ENCODE measurements at places on chromosomes 13 and 19. TPM values are rescaled to one million over a fixed set of nuclear protein-coding genes. Genes with fewer than 3 reads are reported as not detected.

The ATP13A1 gene
- 18.8 TPM for total RNA-seq

The ZNF428 gene
- 22.1 TPM for total RNA-seq

The DMKN gene
- total RNA-seq: 1.7 TPM

The FFAR3 gene
- not detected for total RNA-seq

GRCh38 chr19:49502866-49503581 lies 6.8 kb downstream of the RPS11 start:
- H3K36me3 ChIP-seq: peaks cover 10% of the 10 kb centered on the region
- H3K4me3 ChIP-seq: no peak overlapping the region
- no peak for DNase-seq
- H3K4me1 ChIP-seq: no peaks in the 10 kb centered on the region
- no peak overlapping the region for H3K27ac ChIP-seq

DNA sequence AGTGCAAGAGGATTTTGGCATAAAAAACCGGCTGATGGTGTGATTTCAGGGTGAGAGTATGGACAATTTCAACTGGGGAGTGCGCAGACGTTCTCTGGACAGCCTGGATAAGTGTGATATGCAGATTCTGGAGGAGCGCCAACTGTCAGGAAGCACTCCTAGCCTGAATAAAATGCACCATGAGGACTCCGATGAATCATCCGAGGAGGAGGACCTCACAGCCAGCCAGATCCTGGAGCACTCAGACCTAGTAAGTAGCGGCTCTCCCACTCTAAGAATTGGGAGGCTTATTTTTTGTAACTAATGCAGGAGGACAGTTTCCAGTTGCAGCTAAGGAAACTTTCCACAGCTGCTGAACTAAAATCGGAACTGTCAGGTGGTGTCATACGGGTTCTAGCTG lies 53.6 kb downstream of the ZAR1L start:
- peaks cover 3% of the 10 kb centered on the region for H3K4me1 ChIP-seq
- peaks cover 8% of the 10 kb centered on the region for H3K36me3 ChIP-seq
- no peak for DNase-seq
- no peaks in the 10 kb centered on the region for H3K27me3 ChIP-seq

GRCh38 chr13:111922086-111922485 lies 144.9 kb upstream of the SOX1 start:
- peaks cover 5% of the 10 kb centered on the region for H3K27me3 ChIP-seq
- no peak overlapping the region for H3K27ac ChIP-seq
- H3K4me3 ChIP-seq: no peak overlapping the region
- H3K4me1 ChIP-seq: no peaks in the 10 kb centered on the region

DNA sequence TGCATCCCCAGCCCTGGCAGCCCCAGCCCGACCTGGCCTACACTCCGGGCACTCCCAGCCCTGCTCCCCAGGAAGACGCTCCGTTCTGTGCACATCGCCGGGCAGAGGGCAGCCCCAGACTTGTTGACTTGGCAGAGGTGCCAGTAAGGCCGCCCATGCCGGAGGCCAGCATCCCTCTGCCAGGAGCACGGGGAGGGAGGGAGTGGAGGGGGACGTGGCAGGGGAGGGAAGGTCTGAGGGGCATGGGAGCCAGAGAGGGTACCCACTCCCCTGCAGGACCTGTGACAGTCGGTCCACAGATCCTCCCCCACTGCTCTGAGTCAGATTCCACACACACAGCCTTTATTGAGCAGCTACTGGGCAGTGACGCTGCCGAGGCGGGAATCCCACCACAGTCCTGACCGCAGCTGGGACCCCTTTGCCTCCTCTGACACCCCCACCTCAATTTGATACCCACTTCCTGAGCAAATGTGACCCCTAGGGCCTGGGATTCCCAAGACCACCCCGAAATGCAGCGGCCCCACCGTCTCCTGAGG lies 1.9 kb upstream of the NKPD1 start:
- no peak overlapping the region for H3K27ac ChIP-seq
- H3K36me3 ChIP-seq: no peaks in the 10 kb centered on the region
- H3K27me3 ChIP-seq: no peaks in the 10 kb centered on the region

DNA sequence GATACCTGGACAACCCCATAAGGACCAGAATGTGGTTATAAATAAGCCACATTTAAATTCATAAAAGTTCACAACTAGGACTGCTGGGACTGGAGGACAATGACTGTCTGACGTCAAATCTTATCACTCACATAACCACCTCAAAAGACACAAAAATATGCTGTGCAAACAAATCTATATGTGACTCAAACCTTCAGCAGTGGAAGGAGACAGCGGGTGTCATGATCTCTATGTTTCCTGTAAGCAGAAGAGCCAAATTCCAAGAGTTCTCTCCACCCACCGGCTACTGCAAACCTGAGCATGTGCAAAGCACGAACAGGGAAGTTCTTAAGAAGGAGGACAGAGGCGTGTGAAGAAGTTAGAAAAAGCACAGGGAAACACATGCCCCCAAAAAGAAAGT lies 113.2 kb downstream of the MYCBP2 start:
- no peak for DNase-seq
- peaks cover 30% of the 10 kb centered on the region for H3K36me3 ChIP-seq
- no peak overlapping the region for H3K4me3 ChIP-seq

DNA sequence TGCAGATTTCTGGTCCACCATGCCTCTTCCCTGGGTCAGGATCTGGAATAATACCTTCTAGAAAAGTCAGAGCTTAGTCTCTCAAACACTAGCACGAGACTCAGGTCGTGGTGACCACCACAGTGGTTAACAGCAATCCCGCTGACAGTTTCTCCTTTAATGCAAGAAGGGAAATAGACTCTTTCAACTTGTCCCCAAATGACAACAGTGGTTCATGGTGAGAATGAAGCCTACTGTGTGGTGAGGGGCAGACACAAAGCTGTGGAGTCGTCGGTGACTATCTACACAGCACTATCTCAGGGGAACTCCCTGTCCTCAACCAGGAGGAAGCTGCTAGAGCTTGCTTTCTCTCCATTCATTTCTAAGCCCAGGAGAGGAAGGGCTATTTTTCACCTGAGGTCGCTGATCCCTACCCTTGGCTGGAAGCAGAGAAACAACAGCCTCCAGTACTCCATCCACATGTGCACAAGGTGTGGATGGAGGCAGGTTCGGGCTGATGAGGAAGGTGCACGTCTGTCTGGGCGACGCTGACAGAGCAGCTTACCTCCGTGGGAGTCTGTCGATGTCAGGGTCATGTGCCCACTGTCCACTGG lies 72.4 kb downstream of the STK24 start:
- no peaks in the 10 kb centered on the region for H3K27me3 ChIP-seq
- peaks cover 61% of the 10 kb centered on the region for H3K4me1 ChIP-seq
- H3K36me3 ChIP-seq: no peaks in the 10 kb centered on the region
- H3K27ac ChIP-seq: peak overlapping the region; percentile 84
- DNase-seq: no peak
- H3K4me3 ChIP-seq: no peak overlapping the region

DNA sequence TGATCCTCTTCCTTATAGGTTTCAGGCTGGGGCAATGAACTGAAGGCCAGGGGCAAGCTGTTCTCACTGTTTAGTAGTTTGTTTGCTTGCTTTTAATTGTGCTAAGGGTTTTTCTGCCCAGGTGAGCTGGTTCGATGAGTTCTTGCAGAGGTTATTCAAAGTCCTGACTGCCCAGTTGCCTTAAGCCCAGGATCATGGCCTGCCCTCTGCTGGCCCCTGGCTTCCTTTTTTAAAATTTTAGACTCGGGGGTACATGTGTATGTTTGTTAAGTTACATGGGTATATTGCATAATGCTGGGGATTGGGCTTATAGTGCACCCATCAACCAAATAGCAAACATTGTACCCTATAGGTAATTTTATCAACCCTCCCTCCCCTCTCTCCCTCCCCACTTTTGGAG lies 65.7 kb downstream of the ZNF536 start:
- H3K4me1 ChIP-seq: no peaks in the 10 kb centered on the region
- no peaks in the 10 kb centered on the region for H3K27me3 ChIP-seq
- no peaks in the 10 kb centered on the region for H3K36me3 ChIP-seq
- H3K4me3 ChIP-seq: no peak overlapping the region

DNA sequence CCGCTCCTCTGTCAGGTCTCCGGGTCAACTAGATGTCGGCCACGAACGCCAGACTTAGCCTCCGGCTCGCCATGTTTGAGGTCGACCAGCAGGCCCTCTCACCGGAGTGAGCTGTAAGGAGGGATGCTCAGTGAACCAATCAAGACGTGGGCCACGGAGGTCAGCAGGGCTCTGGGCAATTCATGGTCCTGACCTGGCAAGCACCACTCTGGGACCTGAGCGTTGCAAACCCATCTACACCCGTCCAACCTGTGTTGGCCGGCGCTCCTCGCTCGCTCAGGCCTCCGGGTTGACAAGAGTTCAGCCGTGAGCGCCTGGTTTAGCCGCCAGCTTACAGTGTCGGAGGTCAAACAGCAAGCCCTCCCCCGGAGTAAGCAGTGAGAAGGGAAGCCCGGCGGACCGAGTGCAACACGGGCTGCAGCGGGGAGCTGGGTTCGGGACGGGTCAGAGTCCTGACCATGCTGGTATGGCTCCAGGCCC lies 1361.9 kb downstream of the UQCRFS1 start:
- H3K4me3 ChIP-seq: no peak overlapping the region
- H3K27ac ChIP-seq: no peak overlapping the region
- H3K27me3 ChIP-seq: no peaks in the 10 kb centered on the region
- DNase-seq: no peak

- no peak overlapping the region for H3K27ac ChIP-seq
- H3K36me3 ChIP-seq: no peaks in the 10 kb centered on the region
These were observed 1139.3 kb downstream of the DIAPH3 start for GRCh38 chr13:59024434-59024833.

GRCh38 chr19:11971041-11971440 lies 6.2 kb downstream of the ZNF763 start:
- no peaks in the 10 kb centered on the region for H3K4me1 ChIP-seq
- no peak for DNase-seq
- no peak overlapping the region for H3K4me3 ChIP-seq
- no peaks in the 10 kb centered on the region for H3K27me3 ChIP-seq
- no peaks in the 10 kb centered on the region for H3K36me3 ChIP-seq

GRCh38 chr19:947707-948539 lies 22.1 kb downstream of the ARID3A start:
- no peak overlapping the region for H3K27ac ChIP-seq
- H3K4me1 ChIP-seq: peaks cover 2% of the 10 kb centered on the region
- no peak overlapping the region for H3K4me3 ChIP-seq

DNA sequence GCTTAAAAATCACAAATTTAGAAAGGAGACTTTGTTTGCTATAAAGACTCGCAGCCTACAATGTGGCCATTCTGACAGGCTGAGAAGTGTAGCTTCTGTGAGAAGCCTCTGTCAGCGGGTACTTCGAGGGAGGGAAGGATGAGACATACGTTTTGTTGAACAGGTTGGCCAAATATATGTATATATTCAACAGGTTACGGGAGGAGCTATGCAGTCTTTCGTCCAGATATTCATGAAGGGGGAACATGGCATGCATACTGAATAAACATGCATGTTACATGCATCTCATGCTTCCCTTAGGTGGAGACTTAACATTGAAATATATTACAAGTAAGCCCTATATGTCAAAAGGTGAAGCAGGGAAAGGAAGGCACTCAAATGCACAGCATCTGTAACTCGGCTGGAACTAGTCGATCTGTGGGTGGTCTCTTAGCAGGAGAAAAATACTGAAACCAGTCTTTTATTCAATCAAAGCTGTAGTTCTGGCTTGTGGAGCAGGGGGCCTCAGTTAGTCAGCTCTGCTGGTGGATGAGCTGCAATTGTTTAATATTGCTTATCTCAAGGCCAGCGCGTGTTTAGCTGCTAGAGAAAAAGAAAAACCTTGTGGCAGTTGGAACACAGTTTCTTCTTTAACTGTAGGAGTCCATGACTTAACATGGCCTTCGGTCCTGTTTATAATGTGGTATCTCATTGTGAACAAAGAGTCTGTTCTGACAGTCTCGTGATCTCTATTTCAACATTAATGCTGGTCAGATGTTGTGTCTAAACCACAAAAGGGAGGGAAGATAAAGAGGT lies 94.3 kb downstream of the FAM216B start:
- peaks cover 3% of the 10 kb centered on the region for H3K27me3 ChIP-seq
- no peak overlapping the region for H3K27ac ChIP-seq
- H3K36me3 ChIP-seq: no peaks in the 10 kb centered on the region
- DNase-seq: no peak

GRCh38 chr13:29537736-29538651 lies 57.5 kb downstream of the SLC7A1 start:
- no peaks in the 10 kb centered on the region for H3K4me1 ChIP-seq
- no peak overlapping the region for H3K4me3 ChIP-seq
- no peak for DNase-seq
- no peaks in the 10 kb centered on the region for H3K27me3 ChIP-seq
- no peak overlapping the region for H3K27ac ChIP-seq

GRCh38 chr19:47247308-47247990 lies 8.9 kb upstream of the CCDC9 start:
- H3K27me3 ChIP-seq: no peaks in the 10 kb centered on the region
- H3K36me3 ChIP-seq: no peaks in the 10 kb centered on the region
- no peak overlapping the region for H3K27ac ChIP-seq
- H3K4me3 ChIP-seq: no peak overlapping the region
- H3K4me1 ChIP-seq: peaks cover 3% of the 10 kb centered on the region
- DNase-seq: peak; percentile 87

- no peaks in the 10 kb centered on the region for H3K27me3 ChIP-seq
- H3K27ac ChIP-seq: no peak overlapping the region
- H3K4me1 ChIP-seq: no peaks in the 10 kb centered on the region
- no peak for DNase-seq
These were observed 69.9 kb downstream of the SLITRK6 start for GRCh38 chr13:85729296-85729695.

DNA sequence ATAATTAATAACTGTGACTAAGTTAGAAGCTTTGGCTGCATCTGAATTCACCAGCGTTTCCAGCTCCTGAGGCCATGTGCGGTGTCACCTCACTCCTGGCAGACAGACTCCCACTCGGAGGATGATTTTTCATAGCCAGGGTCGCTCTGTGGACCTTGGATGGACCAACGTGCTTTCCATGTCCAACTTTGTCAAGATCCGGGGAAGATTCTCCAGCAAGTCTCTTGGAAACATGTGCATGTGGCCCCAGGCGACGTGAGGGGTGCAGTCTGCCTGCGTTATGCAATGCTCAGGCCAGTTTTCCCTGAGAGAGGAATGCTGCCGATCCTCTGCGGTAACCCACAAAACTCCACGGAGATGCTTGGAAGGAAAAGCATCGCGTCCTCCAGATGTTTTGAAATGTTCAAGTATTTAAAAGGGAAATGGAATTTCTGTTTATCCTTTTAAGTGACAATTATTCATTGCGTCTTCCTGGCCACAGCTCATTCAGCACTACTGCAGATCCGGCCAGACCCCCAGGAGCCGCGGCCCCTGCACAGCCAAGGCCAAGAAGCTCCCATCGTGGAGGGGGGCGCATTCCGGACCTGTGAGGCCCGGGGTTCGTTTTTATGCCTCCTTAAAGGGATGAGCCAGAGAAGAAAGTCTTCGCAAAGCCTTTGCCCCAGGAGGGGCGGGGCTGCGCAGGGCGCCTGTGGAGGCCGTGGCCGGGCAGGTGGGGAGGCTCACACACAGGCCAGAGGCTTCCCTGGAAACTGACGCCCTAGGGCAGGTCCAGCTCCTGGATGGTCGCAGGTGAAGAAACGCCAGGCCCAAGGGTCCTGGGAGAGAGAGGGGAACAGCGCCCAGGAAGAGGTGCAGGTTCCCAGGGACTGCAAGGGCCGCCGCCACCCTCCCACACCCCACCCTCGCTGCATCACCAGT lies 46.0 kb downstream of the C13orf46 start:
- H3K27ac ChIP-seq: no peak overlapping the region
- no peaks in the 10 kb centered on the region for H3K27me3 ChIP-seq
- DNase-seq: no peak
- H3K4me1 ChIP-seq: no peaks in the 10 kb centered on the region
- H3K4me3 ChIP-seq: no peak overlapping the region

Data from liver (tissue), 10 donors.